ENCODE measurements at places on chromosomes 12 and 14.

DNA sequence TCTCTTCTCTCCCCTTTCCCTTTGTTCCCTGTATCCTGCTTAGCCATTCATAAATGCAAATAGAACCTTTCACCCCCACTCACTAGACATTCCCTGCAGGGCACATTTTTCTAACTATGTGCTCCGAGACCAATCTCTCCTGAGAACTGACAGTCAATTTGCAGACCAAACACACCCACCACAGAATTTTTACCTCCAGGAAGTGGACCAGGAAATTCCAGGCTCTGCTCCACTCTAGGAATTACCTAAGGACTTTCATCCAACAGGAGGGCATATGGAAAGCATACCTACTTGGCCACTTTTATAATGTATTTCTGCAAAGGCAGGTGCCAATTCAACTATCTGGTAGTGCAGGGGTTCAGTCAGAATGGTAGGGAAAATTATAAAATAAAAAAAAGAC, 8.9 kb upstream of the TAS2R46 start:
- no peak for DNase-seq

GRCh38 chr12:106267535-106267934, 19.7 kb upstream of the CKAP4 start:
- DNase-seq, result no peak

- DNase-seq, result no peak
These were observed 909 bp upstream of the TAOK3 start for GRCh38 chr12:118373616-118374015.

GRCh38 chr14:103105580-103106150, 11.1 kb downstream of the EXOC3L4 start:
- DNase-seq, result no peak

DNA sequence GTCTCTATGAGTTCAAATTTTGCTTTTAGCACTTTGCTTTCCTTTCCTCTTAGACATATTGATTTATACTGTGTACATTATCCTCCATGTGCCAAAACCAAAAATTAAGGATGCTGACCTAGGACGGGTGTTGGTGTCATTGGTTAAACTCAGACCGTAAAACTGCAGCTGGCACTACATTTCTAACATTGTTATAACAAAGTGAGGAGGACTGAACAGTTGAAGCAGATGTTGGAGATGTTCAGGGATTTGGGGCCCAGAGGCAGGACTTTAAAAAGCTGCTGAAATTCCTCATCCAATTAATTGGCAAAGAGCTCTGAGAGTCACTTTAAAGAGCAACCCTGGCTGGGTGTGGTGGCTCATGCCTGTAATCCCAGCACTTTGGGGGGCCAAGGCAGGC, 72.4 kb downstream of the TMTC1 start:
- DNase-seq, result no peak

GRCh38 chr12:139585-139984, 73.0 kb downstream of the IQSEC3 start:
- no peak for DNase-seq

GRCh38 chr12:116876151-116876869, 4.9 kb downstream of the HRK start:
- no peak for DNase-seq

GRCh38 chr12:109952160-109952858, 43.9 kb downstream of the GIT2 start:
- DNase-seq, result no peak

GRCh38 chr14:65421201-65421981, 8.9 kb downstream of the FUT8 start:
- DNase-seq, result no peak

GRCh38 chr12:38138225-38139221, 178.1 kb upstream of the ALG10B start:
- peak; percentile 32 for DNase-seq

- no peak for DNase-seq
These were observed 266.0 kb upstream of the BTG1 start for GRCh38 chr12:92411687-92412086.

DNA sequence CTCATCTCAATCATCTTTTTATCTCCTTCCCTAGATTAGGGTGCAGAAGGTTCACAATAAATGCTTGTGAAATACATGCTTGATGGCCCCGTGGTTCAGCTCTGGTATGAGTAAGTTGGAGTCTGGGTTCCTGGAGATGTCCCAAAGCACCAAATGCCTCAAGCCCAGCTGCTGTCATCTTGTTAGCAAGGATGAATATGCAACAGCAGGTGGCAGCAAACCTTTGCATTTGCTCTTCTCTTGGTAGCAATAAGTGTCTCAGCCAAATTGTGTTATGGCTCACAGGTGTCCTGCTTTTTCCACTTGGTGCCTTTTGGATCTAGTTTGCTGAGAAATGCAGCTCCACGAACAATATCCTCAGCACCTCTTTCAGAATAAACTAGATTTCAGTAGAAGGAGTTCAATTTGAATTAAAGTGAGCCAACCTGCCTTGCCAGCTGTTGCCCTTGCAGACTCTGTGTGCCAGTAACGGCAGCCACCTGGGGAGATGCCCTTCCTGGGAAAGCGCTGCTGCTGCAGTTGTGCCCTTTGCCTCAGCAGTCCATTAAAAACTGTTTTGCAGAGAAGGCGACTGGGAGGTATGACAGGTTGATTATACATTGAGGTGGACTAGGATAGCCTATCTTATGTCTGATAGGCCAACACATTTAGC, 417.3 kb downstream of the SNAPC1 start:
- DNase-seq, result no peak

GRCh38 chr12:630656-631632, 32.3 kb downstream of the NINJ2 start:
- DNase-seq, result no peak

DNA sequence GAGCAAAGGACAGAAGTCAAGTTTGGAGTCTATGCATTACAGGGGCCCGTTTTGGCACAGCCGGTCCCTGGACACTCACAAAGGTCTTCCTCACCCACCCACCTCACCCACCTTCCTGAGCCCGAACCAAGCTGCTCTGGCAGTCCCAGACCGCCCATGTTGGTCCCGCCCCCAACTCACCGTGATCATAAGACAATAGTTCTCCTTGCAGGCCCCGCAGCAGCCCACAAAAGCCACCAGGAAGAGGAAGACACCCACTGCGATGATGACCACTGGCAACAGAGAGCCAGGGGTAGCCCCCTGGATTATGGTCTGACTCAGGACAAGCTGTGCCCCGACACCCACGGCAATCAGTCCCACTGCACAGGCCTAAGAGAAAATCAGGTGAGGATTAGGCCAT, 1.8 kb downstream of the CD63 start:
- no peak for DNase-seq

GRCh38 chr12:123384318-123384993, 524 bp downstream of the KMT5A start:
- DNase-seq, result no peak

- no peak for DNase-seq
These were observed 630 bp downstream of the FOS start for GRCh38 chr14:75279153-75279762.

- DNase-seq, result no peak
These were observed 2.3 kb downstream of the EVL start for GRCh38 chr14:100067481-100067880.

GRCh38 chr14:35866595-35867279, 40.6 kb downstream of the BRMS1L start:
- DNase-seq, result no peak

DNA sequence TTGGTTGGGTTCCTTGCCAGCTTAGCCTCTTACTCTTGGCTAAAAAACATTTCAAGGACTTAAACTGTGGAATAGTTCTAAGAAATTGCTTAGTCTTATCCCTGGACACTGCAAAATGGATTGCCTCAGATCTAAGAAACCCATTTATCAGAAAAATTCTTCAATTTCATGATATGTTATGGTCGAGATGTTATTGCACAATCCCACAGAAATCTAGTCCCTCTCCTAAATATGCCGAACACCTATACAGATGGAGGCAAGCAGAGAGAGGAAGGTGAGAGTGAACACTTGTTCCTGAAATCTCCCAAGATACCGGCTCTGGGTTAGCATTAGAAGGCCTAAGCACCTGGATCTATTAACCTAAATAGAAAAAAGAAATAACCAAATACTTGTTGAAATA, 267.2 kb downstream of the PAWR start:
- no peak for DNase-seq

- no peak for DNase-seq
These were observed 2.7 kb upstream of the MAP1LC3B2 start for GRCh38 chr12:116556356-116556952.

- DNase-seq, result no peak
These were observed 22.3 kb upstream of the MED13L start for GRCh38 chr12:116299665-116300328.

DNA sequence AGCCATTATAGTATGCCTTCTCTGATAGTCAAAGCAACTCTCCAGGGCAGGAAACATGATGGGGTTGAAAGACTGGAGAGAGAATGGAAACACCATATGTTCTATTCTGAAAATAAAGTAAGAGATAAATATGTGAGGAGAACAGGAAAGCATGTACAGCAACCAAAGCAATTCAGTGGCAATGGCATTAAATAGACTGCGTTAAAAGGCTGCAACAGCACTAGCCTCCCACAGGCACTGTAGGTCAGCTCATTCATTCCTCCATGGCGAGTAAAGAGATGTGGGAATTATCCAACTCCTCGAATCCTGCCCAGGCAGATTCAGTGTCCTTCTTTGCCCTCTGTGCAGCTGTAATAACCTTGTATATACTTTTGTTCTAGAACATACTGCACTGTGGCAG, 43.8 kb downstream of the ANO6 start:
- no peak for DNase-seq

DNA sequence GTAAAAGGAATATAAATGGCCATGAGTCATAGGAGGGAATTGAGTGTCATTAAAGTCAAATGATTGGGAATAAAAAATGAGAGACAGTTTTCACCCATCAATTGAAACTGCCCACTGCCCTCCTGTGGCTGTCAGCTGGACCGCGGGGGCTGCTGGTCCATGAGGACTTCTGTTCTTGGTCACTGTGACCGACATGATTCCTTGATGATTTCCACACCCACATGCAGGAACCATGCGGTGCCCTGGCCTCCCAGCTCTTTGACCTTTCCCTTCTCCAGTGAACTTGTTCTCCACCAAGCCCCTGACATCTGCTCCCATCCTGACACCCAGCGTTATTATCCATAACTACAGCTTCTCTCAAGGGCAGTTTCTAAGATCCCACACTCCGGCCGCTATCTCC, 48.4 kb downstream of the C12orf75 start:
- DNase-seq, result no peak

GRCh38 chr12:112907415-112908157, 824 bp downstream of the OAS1 start:
- no peak for DNase-seq

DNA sequence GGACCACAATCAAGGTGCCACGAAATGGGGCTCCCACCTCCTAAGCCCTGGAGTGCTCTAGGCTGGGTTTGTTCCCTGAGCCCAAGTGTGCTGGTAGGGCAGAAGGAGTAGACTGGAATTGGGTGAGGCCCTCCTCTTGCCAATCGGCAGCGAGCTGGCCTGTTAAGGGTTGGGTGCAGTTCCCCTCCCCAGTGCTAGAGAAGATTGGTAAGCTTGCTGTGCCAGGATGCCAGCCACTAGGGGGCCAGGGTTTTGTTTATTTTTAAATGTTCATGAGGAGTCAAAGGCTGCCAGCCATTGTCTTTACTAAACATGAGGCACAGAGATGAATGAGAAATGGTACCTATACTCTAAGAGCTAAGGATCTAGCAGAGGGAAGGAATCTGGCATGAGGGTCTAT, 79.7 kb downstream of the SPTB start:
- DNase-seq, result no peak

DNA sequence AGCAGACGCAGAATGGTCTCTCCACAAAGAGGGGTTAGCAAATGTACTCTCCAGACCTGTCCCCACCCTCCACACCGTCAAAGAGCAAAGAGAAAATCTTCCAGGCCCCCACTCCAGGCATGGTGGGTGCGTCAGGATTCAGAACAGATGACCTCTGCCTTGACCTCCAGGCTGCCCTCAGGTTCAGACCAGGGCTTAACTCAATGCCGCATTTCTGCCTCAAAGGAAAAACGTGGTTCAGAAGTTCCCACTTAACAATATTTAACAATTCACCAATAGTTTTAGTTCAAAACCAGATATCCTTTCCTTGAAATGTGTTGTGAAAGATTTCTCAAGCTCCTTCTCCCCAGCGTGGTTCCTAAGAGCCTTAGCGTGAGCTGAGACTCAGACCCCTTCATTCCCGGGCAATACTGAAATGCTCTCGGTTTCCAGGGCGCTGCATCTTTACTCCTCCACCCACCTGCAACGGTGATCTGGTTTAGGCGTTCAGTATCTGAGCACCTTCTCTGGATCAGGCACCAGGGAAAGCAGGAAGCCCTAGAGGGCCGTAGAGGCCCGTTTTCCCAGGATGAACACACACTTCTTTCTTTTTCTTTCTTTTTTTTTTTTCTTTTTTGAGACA, 22.9 kb downstream of the HSP90AA1 start:
- DNase-seq, result no peak

GRCh38 chr12:129949651-129950050, 45.8 kb upstream of the TMEM132D start:
- no peak for DNase-seq

DNA sequence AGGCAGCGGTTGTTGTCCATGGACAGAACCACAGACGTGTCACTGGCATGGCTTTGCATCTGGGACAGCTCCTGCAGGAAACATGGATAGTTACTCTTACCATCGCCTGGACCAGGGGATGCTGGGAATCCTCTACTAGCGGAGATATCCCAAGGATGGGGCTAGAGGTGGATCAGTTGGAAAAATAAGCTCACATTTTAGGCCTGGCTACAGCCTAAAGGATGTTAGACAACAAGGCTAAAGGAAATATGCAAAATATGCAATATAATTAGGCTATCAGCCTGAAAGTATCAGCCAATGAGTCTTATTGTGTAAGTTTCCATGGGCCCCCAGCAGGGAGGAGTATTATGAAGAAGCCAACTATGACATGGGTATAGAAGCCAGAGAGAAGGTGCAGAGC, 5.0 kb downstream of the KRT76 start:
- DNase-seq, result no peak

DNA sequence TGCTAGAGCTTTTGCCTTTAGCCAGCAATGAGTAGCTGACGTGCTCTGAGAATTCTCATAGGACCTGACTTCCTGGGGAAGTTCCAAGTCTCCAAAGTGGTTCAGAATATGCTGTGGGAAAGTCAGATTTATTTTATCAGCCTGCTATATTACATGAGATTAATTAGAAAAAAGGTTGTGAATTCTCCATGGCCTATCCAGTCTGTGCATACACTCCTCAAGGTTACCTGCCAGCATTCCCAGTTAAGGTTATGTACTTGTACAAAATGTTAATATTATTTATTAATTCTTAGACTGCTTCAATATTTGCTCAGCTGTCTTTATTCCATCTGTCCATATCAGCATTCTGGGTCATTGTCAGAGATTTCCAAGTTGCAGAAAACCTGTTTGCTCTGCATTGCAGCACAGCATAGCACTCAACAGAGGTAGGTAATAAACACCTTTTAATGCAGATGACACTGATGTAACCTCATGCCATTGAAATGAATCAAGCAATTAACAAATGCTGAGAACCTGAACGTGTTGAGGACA, 2.7 kb upstream of the SEL1L start:
- no peak for DNase-seq
